IMR-90 (cell line): ENCODE measurements at places on chromosomes 12 and 14. TPM values are rescaled to one million over a fixed set of nuclear protein-coding genes. Genes with fewer than 3 reads are reported as not detected.

DNA sequence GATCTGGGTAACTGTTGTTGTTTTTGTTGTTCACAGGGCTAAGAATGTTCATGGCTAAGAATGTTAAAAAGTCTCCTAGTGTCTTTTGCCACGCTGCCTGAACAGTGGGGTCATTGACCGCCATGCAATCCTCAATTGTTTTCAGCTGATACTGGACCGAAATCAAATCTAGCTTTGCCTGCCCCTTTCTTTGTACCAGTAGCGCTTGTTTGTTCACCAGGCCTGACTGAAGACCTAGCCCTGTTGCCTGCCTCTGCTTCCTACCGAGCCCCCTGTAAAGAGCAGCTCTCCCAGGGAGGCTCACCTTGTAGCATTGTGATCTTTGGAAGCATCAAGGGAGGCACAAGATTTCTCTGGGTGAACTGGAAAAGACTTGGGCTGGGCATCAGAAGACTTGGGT, 6.7 kb downstream of the PSEN1 start:
- no peak for DNase-seq

GRCh38 chr12:122029620-122030423, 8.1 kb downstream of the BCL7A start:
- no peak for DNase-seq

GRCh38 chr12:112133418-112133817, 8.1 kb downstream of the TRAFD1 start:
- no peak for DNase-seq

GRCh38 chr12:54427106-54427505, 8.0 kb upstream of the ITGA5 start:
- DNase-seq: no peak

DNA sequence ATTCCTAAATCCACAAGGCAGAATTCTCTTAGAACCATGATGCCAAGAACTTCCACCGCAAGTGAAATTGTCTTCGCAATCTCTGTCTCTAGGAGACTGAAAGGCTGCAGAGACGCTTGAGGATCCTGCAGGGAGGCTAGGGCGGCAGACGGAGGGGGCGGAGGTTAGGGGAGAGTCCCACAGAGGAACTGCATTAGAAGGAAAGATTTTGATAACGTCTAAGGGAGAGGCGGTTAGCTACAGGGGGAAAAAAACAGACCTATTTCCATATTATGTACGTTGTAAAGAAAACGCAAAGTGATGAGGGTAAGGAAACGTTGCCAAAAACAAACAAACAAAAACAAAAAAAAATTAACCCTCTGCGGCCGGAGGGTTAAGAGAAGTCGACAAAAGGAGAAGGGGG, 595 bp downstream of the KLHL28 start:
- DNase-seq: peak; percentile 61

Gene DLK1
- under 0.01 TPM in 1 of 2 replicates, not detected in the other for total RNA-seq

DNA sequence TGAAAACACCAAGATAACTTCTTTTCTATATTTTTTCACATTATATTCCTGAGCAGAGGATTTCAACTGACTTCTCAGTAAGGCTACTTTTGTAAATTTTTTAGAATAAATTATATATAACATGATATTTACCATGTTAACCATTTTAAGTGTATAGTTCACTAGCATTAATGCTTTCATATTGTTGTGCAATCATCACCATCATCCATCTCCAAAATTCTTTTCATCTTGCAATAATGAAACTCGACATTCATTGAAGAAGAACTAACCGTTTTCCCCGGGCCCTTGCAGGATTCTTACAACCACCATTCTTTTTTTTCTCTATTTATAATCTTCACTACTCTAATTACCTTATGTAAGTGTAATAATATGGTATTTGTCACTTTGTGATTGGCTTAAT, 1036.1 kb downstream of the LRFN5 start:
- no peak for DNase-seq

- peak; percentile 65 for DNase-seq
These were observed 24.1 kb downstream of the DMAC2L start for GRCh38 chr14:50335989-50336824.

DNA sequence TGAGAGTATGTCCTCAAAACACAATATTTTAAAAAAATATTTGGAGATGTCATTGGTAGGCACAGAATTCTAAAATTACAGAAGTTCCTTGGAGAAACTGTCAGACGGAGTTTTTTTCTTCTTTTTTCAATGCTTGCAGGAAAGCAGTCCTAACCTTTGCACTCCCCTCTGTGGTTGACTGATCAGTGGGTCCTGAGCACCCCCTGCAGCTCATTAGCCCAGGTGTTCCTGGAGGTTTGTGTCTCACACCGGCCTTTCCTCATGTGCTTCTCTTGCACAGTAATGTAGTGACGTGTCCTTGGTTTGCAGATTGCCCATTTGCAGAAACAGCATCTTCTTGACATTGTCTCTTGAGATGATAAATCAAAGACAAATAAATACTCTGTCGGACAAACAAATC, 513.0 kb downstream of the TMEM121 start:
- DNase-seq: no peak

Gene PTHLH
- 0.36 and 0.83 TPM in 2 replicates for total RNA-seq

Gene LMO3
- 0.54 and 1.7 TPM in 2 replicates for total RNA-seq

GRCh38 chr14:44669496-44669895, 162.4 kb upstream of the FSCB start:
- no peak for DNase-seq
